ENCODE measurements at places on chromosomes 6 and 20. TPM values are rescaled to one million over a fixed set of nuclear protein-coding genes. Genes with fewer than 3 reads are reported as not detected.

LAMA2 gene
- total RNA-seq: 0.53 TPM

DNA sequence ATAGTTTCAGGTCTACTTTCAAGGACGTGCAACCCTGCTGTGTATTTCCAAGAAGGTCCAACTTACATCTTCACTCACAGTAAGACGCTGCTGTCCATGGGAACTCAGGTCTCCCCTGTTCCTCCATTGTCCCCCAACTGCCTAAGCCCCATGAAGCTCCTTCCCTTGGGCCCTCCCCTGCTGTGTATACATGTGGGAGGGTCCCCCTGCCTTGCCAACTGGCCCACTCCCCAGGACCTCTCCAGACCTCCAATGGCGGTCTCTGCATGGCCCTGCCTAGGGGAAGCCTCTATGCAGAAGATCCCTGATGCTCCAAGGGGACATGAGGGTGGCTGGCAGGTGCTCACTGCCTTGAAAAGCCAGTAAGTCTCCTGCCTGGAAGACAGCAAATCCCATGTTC lies 186.7 kb upstream of the CST7 start:
- no peak for DNase-seq

GRCh38 chr6:90019216-90019615 lies 124.9 kb downstream of the GJA10 start:
- no peak for DNase-seq

- DNase-seq: no peak
Observed at GRCh38 chr20:25037288-25038102, 20.4 kb downstream of the ACSS1 start.

DNA sequence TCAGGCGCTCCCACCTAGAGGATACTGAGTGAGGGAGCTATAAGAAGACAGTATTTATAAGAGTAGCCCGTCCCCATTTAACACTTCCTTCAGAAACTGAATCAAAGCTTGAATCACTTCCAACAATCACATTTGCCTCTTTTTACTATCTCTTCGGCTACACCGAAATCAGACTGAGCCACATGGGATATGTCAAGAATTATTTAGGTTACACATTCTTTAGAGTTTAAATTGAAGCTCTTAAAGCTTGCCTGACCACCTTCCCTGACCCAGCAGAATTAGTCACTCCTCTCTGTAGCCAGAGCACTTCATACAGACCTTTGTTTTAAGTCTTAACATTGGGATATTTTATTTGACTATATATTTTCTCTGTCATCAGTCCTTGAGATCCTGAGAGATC lies 163.7 kb downstream of the MAFB start:
- DNase-seq: no peak

SSTR4 gene
- not detected for total RNA-seq

DNA sequence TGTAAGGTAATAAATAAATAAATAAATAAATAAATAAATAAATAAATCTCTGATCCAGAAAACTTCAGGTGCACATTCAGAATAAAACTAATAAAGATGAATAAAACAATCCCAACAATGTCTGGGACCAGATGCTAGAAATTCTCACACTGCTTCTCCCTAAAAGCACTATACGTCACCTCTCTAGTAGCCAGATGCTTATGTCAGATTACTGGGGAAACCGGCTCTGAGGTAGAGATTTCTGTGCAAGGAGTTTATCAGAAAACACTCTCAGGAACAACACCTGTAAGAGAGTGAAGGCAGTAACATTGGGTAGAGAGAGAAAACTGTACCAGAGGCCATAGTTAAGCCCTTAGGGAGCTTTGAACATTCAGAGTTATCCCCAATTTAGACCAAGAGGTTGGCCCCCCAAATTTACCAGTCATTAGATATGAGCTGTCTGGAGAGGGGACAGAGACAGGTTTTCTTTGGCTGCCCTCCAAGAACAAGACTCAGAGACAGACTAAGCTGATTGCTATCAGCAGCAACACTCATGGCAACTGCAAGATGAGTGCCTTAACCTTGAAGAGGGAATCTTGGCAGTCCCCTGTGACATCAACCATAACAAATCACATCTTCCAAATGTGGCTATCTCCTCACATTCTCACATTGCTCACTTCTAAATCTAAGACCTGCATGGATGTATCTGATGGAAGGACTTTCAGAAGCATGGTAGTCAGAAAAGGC lies 151.2 kb upstream of the BMP5 start:
- no peak for DNase-seq

CPNE5 gene
- 4.0 TPM for total RNA-seq

- no peak for DNase-seq
Observed at GRCh38 chr6:16949716-16950115, 152.1 kb upstream of the STMND1 start.

DNA sequence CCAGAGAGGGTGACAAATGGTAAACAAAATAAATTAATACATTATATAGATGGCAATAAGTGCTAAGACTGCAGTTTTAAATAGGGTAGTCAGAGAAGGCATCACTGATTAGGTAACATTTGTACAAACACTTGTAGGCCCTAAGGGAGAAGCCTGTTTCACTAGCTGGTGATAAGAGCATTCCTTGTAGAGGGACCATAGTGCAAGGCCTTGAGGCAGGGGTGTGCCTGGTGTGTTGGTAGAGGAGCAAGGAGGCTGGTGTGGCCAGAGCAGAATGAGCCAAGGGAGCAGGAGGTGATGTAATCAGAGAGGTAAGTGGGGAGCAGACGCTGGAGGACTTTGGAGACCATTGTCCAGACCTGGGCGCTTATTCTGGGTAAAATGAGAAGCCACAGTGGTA lies 70.7 kb downstream of the ANKRD6 start:
- DNase-seq: no peak

DNA sequence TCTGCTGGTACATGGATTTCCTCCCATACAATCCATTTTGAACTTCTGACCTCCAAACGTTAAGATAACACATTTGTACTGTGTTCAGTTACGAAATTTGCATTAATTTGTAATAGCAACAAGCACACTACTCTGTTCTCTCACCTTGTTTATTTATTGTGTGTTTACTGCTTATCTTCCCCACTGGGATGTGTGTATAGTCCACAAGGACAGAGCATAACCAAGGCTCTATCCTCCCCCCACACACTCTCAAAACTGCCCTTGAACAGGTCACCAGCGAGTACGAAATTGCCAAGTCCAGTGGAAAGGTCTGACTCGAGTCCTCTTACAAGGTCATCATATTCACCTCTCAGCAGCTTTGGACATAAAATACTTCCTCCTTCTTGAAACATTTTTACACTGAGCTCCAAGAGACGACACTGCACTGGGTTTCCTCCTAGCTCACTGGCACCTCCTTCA lies 18.6 kb downstream of the ADTRP start:
- no peak for DNase-seq
